ENCODE measurements at places on chromosomes 12 and 14.

DNA sequence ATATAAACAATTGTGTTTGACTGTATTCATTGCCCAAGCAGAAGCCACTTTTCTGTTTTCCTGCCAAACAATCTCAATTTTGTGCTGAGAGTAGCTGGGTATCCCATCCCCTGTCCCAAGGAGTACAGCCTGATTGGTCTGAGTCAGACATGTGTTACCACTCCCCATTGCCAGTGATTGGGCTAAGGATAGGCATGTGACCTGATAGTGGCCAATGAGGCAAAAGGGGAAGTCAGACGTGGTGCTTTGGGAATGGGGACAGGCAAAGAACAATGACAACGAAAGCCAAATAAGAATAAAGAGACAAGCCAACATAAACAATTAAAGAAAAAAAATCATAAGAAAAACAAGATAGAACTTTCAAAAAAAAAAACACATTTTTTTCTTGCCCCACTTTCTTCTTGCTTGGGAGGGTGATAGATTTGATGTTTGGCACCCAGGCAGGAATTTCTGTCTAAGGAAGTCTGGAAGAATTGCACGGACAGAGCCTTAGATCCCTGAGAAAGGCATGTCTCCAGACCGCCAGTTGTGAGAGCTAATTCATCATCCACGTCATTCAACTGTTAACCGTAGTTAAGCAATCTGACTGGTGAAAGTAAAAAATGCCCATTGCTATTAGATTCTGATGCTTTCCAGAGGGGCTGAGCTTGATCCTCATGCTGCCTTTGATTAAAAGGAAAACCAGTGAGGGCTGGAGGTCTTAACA is 626.6 kb upstream of the TMEM132C start:
- DNase-seq, result no peak

- DNase-seq, result no peak
Observed at GRCh38 chr12:97758586-97758985, 296.0 kb downstream of the RMST start.

DNA sequence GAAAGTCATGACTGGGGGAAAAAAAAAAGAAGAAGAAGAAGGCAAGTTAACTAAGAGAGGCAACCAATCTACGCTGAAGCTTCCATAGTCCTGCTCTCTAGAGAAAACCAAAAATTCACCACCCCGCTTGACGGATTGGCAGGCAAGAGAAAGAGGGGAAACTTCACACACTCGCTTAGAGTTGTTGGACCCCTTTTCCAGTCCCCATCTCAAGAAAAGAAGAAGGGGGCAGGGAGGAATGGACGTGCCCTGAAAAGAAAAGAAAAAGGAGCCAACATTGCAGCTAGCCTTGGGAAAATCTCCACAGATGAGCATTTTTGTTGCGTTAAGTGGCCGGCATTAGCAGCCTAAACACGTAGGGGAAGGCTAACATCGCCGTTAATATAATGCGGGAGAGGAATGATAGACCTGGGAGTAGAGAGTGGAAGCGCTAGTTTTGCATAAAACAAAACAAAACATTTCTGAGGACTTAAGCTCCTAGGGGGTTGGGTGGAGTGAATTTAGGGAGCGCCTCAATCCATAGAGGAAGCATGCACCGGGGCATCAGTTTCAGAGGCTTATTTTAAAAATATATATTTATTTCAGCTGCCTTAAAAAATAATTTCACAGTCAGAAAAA is 11.3 kb upstream of the FOXG1 start:
- DNase-seq, result no peak

DNA sequence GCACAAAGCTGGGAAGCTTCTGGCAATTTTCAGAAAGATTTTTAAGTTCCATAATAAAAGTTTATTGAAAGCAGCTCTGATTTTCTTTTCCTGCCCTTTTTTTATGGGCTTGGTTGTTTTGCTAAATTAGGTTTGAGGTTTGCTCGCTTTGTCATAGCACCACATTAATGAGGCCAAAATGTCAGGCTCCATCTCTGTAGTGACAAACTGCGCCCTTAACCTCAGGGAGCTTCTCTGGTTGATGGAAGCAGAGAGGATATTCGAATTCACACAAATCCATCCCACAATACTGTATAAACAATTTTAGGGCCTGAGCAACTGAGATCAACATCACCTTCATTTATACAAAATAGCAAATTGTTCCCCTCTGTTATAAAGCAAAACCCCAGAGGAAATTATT is 342.6 kb upstream of the TMPO start:
- DNase-seq, result no peak

GRCh38 chr14:26959972-26960660 is 362.3 kb upstream of the NOVA1 start:
- no peak for DNase-seq

- DNase-seq, result no peak
Observed at GRCh38 chr12:132161796-132162507, 17.7 kb downstream of the NOC4L start.

Measured in stimulated activated CD8-positive, alpha-beta memory T cell treated with anti-CD3 and anti-CD28 coated beads, Interleukin-4, amount 100 ng/mL, for 1 hour (primary cell).